ENCODE measurements at places on chromosomes 11 and 22. TPM values are rescaled to one million over a fixed set of nuclear protein-coding genes. Genes with fewer than 3 reads are reported as not detected.
A peak's percentile ranks its signal among the peaks of the same experiment; 100 is the strongest.

TRIM49 gene
- polyA plus RNA-seq, result not detected

ACTN3 gene
- 0.22 TPM for polyA plus RNA-seq

TBX1 gene
- 2.4 TPM for polyA plus RNA-seq

DDTL gene
- 11.2 TPM for polyA plus RNA-seq

TRIM22 gene
- polyA plus RNA-seq, result 15.2 TPM

POU2AF1 gene
- polyA plus RNA-seq, result 1.2 TPM

CBX7 gene
- 15.3 TPM for polyA plus RNA-seq

GRCh38 chr11:80414181-80415165, 973.6 kb upstream of the TENM4 start:
- H3K27ac ChIP-seq, result no peak overlapping the region
- no peaks in the 10 kb centered on the region for H3K36me3 ChIP-seq
- H3K4me3 ChIP-seq, result no peak overlapping the region
- no peaks in the 10 kb centered on the region for H3K4me1 ChIP-seq
- peak; percentile 54 for DNase-seq
- no peaks in the 10 kb centered on the region for H3K27me3 ChIP-seq

DNA sequence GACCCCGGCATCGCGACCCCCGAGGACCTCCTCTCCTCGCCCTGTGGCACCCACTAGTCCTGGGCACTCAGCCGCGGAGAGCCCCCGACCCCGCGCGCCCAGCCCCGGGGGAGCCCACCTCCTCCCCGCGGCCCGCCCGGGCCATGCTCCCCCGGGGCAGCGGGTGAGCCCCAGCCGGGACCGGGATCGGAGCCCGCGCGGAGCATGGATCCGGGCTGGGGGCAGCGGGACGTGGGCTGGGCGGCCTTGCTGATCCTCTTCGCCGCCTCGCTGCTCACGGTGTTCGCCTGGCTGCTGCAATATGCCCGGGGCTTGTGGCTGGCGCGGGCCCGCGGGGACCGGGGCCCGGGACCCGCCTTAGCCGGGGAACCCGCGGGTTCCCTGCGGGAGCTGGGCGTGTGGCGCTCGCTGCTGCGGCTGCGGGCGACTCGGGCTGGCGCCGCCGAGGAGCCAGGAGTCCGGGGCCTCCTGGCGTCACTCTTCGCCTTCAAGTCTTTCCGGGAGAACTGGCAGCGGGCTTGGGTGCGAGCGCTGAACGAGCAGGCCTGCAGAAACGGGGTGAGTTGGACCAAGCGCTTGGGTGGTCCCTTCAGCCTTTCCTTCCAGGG, 498 bp downstream of the C2CD2L start:
- H3K4me3 ChIP-seq, result peak overlapping the region; percentile 75
- H3K27ac ChIP-seq, result peak overlapping the region; percentile 82
- no peaks in the 10 kb centered on the region for H3K27me3 ChIP-seq

- no peaks in the 10 kb centered on the region for H3K36me3 ChIP-seq
- H3K27me3 ChIP-seq, result no peaks in the 10 kb centered on the region
- DNase-seq, result no peak
- H3K27ac ChIP-seq, result no peak overlapping the region
Measured at GRCh38 chr11:38009932-38010331, 1411.9 kb upstream of the RAG2 start.

DNA sequence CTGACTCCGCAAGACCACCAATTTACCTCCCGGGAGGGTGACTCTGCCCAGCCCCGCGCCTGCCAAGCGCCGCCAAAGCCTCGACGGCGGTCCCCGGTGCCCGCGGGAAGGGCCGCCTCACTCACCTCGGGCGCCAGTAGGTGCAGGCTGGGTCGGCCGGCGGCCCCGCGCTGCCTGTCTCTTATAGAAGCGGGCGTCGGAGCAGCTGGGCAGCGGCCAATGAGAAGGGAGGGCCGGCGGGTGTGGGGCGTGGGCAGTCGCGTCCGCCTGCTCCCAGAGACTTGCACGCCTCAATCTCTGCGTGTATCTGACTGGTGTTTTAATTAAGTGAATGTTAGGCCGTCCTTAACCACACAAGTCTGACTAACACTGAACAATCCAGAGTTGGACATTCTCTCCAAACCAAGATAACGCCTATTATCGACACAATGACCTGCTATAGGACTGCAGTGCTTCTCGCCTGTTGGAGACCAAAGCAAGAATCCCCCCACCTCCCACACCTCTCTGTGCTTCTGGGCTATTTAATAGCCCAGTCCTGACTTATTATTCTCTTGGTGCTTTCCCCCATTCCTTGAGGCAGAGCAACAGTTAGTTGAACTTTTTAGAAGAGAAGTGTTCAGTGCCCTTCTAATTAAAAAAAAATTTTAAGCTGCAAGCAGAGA, at the start of gene TPH1:
Gene TPH1, minus strand, starts transcription at position 154 of the 662 bp plus-strand sequence. CDS start 5,507 bp downstream, outside the sequence.
- H3K36me3 ChIP-seq, result no peaks in the 10 kb centered on the region
- H3K27me3 ChIP-seq, result peaks cover 28% of the 10 kb centered on the region
- DNase-seq, result peak; percentile 39
- H3K4me1 ChIP-seq, result no peaks in the 10 kb centered on the region

GRCh38 chr11:65867284-65868071, 5.1 kb downstream of the EFEMP2 start:
- H3K4me3 ChIP-seq, result no peak overlapping the region
- no peak for DNase-seq
- H3K36me3 ChIP-seq, result peaks cover 59% of the 10 kb centered on the region
- peaks cover 4% of the 10 kb centered on the region for H3K27me3 ChIP-seq
- no peak overlapping the region for H3K27ac ChIP-seq

- H3K36me3 ChIP-seq, result peaks cover 5% of the 10 kb centered on the region
- no peaks in the 10 kb centered on the region for H3K4me1 ChIP-seq
- H3K27me3 ChIP-seq, result no peaks in the 10 kb centered on the region
- no peak overlapping the region for H3K27ac ChIP-seq
- H3K4me3 ChIP-seq, result no peak overlapping the region
Measured at GRCh38 chr22:26579331-26579886, 10.5 kb downstream of the TPST2 start.

DNA sequence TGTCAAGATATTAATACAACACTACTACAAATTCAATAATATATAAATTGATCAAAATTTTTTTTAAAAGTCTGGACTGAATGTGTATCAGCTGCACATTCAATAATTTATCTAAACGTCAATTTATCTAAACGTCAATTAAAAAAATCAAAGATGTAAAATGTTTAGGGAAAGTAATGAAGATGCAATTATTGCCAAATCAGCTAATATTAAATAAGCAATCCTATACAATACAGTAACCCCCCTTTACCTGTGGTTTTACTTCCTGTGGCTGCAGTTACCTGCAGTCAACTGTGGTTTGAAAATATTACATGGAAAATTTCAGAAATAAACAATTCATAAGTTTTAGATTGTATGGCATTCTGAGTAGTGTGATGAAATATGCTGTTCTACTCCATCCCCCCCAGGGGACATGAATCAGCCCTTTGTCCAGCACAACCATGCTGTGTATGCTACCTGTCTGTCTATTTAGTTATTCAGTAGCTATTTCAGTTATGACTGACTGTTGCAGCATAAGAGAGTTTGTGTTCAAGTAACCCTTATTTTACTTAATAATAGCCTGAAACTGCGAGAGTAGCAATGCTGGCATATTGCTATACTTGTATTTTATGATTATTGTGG, 72.2 kb downstream of the CWF19L2 start:
- DNase-seq, result peak; percentile 34
- H3K27ac ChIP-seq, result no peak overlapping the region
- no peak overlapping the region for H3K4me3 ChIP-seq
- H3K36me3 ChIP-seq, result peaks cover 17% of the 10 kb centered on the region
- H3K4me1 ChIP-seq, result no peaks in the 10 kb centered on the region
- H3K27me3 ChIP-seq, result no peaks in the 10 kb centered on the region

DNA sequence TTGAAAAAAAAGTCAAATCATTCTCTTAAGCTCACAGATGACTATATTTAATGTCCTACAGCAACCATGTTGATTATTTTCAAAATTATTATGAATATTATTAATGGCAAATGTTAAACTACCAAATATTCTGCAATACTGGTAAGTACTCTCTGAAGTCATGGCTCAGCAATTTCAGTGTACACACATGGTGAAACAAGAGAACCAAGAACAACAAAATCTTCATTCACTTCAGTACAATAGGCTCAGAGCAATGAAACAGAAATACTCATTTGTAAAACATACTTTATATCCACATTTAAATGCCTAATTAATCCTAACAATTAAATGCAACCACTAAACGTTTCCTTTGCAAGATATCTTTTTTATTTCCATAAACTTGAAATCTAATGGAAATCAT, 347.2 kb downstream of the TTC28 start:
- no peak overlapping the region for H3K27ac ChIP-seq
- no peak for DNase-seq
- H3K27me3 ChIP-seq, result no peaks in the 10 kb centered on the region

DNA sequence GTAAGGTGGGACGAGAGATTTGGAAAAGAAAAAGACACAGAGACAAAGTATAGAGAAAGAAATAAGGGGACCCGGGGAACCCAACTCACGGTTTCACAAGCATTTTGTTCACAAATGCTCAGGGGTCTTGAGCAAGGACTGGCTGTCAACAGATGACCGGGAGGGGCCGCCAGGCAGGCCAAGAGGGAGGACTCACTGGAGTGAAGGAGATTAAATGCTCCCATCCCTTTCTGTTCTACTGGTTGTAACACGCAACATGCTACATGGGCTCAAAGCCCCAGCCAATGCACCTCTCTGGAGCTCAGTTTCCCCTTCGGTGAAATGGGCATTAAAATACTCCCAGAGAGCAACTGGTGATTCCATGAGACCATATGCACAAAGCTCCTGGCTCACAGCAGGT, 13.4 kb downstream of the SHANK2 start:
- H3K4me3 ChIP-seq, result no peak overlapping the region
- H3K4me1 ChIP-seq, result peaks cover 10% of the 10 kb centered on the region
- H3K27ac ChIP-seq, result no peak overlapping the region
- no peak for DNase-seq
- H3K27me3 ChIP-seq, result no peaks in the 10 kb centered on the region

DNA sequence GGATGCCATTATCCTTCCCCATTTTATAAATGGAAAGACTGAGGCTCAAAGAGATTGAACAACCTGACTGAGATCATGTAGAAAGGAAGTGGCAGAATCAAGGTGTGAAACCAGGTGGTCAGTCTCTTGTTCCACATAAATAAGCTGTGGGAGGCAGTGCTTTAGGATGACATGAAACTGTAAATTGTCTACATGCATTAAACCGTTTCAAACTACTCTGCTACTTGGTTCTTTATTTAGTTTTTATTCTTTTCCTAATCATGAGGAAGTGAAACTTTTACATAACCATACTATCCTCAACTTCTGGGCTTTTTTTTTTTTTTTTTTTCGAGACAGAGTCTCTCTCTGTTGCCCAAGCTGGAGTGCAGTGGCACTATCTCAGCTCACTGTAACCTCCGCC, 34.9 kb downstream of the CADM1 start:
- no peak overlapping the region for H3K27ac ChIP-seq
- no peak for DNase-seq
- H3K27me3 ChIP-seq, result no peaks in the 10 kb centered on the region
- H3K4me3 ChIP-seq, result no peak overlapping the region

DNA sequence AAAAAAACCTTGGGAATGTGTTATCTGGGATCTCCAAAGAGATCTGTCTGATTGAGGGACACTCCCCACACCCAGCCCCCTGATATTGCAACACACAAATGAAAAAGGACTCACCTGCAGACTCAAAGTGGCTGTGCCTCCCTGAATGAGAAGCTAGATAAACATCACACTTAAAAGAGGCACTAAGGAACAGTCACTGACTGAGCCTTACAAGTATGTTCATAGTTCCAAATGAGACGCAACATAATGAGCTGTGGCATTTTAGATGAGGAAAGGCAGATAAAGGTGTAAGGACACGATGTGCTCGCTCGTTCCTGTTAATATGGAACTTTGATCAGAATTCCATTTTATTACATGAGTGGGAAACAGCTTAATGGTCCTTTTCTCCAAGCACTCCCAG, 21.0 kb upstream of the CFAP300 start:
- H3K36me3 ChIP-seq, result no peaks in the 10 kb centered on the region
- no peak overlapping the region for H3K4me3 ChIP-seq
- no peak overlapping the region for H3K27ac ChIP-seq

GRCh38 chr11:61969838-61970662, 2.6 kb upstream of the FTH1 start:
- H3K4me1 ChIP-seq, result peaks cover 60% of the 10 kb centered on the region
- H3K27me3 ChIP-seq, result no peaks in the 10 kb centered on the region
- H3K27ac ChIP-seq, result peak overlapping the region; percentile 97
- H3K36me3 ChIP-seq, result peaks cover 8% of the 10 kb centered on the region
- no peak for DNase-seq

- H3K4me1 ChIP-seq, result no peaks in the 10 kb centered on the region
- no peak overlapping the region for H3K4me3 ChIP-seq
- H3K36me3 ChIP-seq, result no peaks in the 10 kb centered on the region
- H3K27ac ChIP-seq, result no peak overlapping the region
- DNase-seq, result no peak
- H3K27me3 ChIP-seq, result no peaks in the 10 kb centered on the region
Measured at GRCh38 chr11:13310443-13310842, 32.9 kb downstream of the BMAL1 start.

GRCh38 chr22:47107431-47107830, 345.0 kb downstream of the TBC1D22A start:
- H3K36me3 ChIP-seq, result peaks cover 6% of the 10 kb centered on the region
- no peaks in the 10 kb centered on the region for H3K27me3 ChIP-seq
- peaks cover 5% of the 10 kb centered on the region for H3K4me1 ChIP-seq
- H3K27ac ChIP-seq, result no peak overlapping the region

DNA sequence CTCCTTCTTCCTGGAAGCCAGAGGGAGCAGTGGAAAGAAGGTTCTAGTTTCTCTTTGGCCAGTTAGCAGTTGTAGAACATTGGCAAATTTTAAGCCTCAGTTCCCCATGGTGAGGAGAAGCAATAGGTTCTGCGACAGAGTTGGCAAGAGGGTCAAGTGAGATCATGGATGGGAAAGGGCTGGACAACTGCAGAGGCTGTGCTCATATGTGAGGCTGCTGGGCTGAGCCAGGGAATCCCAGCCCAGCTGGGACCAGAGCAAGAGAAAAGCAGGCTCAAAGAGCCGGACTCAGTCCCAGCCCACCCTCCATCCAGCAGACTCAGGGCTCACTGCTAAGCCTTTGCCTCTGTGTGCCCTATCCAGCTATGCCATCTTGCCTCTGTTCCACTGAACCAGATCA, 66.8 kb upstream of the MYOD1 start:
- H3K4me1 ChIP-seq, result peaks cover 4% of the 10 kb centered on the region
- H3K27me3 ChIP-seq, result peaks cover 9% of the 10 kb centered on the region
- H3K27ac ChIP-seq, result no peak overlapping the region

- H3K36me3 ChIP-seq, result no peaks in the 10 kb centered on the region
- no peak for DNase-seq
- H3K27me3 ChIP-seq, result peaks cover 7% of the 10 kb centered on the region
- H3K4me3 ChIP-seq, result no peak overlapping the region
- H3K4me1 ChIP-seq, result no peaks in the 10 kb centered on the region
- H3K27ac ChIP-seq, result no peak overlapping the region
Measured at GRCh38 chr11:79333355-79333754, 107.5 kb downstream of the TENM4 start.

- no peaks in the 10 kb centered on the region for H3K27me3 ChIP-seq
- H3K4me1 ChIP-seq, result no peaks in the 10 kb centered on the region
- DNase-seq, result no peak
- H3K27ac ChIP-seq, result no peak overlapping the region
- no peak overlapping the region for H3K4me3 ChIP-seq
Measured at GRCh38 chr22:40037320-40037719, 42.6 kb downstream of the FAM83F start.
